Hepatocyte (in vitro differentiated cells): ENCODE measurements at places on chromosomes 16 and 17. TPM values are rescaled to one million over a fixed set of nuclear protein-coding genes. Genes with fewer than 3 reads are reported as not detected.

Gene HSDL1
- polyA plus RNA-seq = 14.3 and 20.1 TPM in 2 replicates

Gene RPL13
- 1,312 and 1,458 TPM in 2 replicates for polyA plus RNA-seq

- no peak overlapping the region for H3K4me3 ChIP-seq
- H3K27ac ChIP-seq = no peak overlapping the region
- H3K36me3 ChIP-seq = no peaks in the 10 kb centered on the region
- DNase-seq = no peak
- no peaks in the 10 kb centered on the region for H3K27me3 ChIP-seq
- H3K4me1 ChIP-seq = no peaks in the 10 kb centered on the region
Observed at GRCh38 chr16:50099957-50100648, 34.3 kb downstream of the HEATR3 start.

- no peaks in the 10 kb centered on the region for H3K36me3 ChIP-seq
- no peaks in the 10 kb centered on the region for H3K27me3 ChIP-seq
- peaks cover 23% of the 10 kb centered on the region for H3K4me1 ChIP-seq
- peak overlapping the region; percentile 50 for H3K27ac ChIP-seq
- H3K4me3 ChIP-seq = no peak overlapping the region
Observed at GRCh38 chr16:69219279-69219678, 32.3 kb downstream of the SNTB2 start.

GRCh38 chr17:38657824-38658740 is 16.7 kb downstream of the EPOP start:
- H3K4me1 ChIP-seq = no peaks in the 10 kb centered on the region
- no peak for DNase-seq
- no peak overlapping the region for H3K4me3 ChIP-seq
- H3K27me3 ChIP-seq = peaks cover 9% of the 10 kb centered on the region
